ENCODE measurements at places on chromosomes 6 and 20.

DNA sequence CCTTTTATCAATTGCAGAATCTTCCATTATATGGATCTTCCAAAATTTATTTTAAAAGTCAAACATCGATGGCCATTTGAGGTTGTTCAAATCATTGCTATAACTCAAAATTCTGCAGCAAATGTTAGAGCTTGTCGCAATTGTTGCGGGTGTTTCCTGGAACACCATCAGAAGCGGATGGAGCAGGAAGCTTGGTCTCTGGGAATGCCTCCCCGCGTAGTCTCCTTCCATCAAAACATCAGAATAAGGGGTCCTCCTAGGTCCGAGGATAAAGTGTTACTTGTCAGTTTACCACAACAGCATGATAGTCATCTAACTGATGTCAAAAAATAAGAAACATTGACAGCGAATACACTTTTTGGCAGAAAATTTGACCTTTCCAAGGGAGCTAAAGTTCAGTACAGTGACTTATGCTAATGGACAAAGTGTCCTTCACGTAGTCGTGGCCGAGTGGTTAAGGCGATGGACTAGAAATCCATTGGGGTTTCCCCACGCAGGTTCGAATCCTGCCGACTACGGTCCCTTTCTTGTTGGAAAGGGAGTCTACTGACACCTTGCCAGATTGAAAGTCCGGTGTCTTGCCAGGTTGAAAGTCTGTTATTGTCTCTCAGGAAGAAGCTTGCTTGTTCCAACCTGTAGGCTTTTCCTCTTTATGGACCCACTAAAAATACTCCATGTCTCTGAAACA, 59.0 kb upstream of the ZNF184 start:
- no peak for DNase-seq

- no peak for DNase-seq
These were observed 20.6 kb downstream of the EPHA7 start for GRCh38 chr6:93398723-93399122.

GRCh38 chr6:17197607-17198006, 83.6 kb upstream of the RBM24 start:
- no peak for DNase-seq

GRCh38 chr20:60262967-60263603, 304.9 kb downstream of the CDH26 start:
- DNase-seq, result no peak

- DNase-seq, result no peak
These were observed 237.0 kb downstream of the NKAIN2 start for GRCh38 chr6:124040655-124041054.

- peak; percentile 77 for DNase-seq
These were observed 236.0 kb upstream of the STXBP5 start for GRCh38 chr6:146968041-146968760.

- no peak for DNase-seq
These were observed 888.4 kb upstream of the GJE1 start for GRCh38 chr6:141244366-141244765.

DNA sequence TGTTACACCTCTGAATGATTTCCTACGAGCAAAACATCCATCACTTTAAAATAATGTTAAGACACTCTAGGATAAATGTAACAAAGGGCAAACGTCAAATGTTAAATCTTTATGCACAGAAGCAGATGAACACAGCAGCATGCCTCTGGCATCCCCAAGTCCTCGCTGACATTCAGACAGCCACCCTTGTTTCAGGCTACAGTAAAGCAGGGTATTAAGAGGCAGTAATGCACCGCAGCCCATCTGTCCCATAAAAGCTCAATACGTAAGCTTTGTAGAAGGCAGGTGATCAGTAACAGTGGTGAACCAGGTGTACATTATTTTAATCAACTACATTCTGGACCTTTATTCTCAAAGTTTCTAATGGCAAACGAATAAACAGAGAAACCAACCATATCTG, 64.8 kb downstream of the PPP1R3G start:
- DNase-seq, result no peak

GRCh38 chr6:49543087-49543858, 7.2 kb upstream of the C6orf141 start:
- no peak for DNase-seq

- no peak for DNase-seq
These were observed 12.4 kb downstream of the UQCC2 start for GRCh38 chr6:33699131-33699530.

GRCh38 chr6:134394208-134394607, 76.3 kb upstream of the SGK1 start:
- DNase-seq, result no peak

DNA sequence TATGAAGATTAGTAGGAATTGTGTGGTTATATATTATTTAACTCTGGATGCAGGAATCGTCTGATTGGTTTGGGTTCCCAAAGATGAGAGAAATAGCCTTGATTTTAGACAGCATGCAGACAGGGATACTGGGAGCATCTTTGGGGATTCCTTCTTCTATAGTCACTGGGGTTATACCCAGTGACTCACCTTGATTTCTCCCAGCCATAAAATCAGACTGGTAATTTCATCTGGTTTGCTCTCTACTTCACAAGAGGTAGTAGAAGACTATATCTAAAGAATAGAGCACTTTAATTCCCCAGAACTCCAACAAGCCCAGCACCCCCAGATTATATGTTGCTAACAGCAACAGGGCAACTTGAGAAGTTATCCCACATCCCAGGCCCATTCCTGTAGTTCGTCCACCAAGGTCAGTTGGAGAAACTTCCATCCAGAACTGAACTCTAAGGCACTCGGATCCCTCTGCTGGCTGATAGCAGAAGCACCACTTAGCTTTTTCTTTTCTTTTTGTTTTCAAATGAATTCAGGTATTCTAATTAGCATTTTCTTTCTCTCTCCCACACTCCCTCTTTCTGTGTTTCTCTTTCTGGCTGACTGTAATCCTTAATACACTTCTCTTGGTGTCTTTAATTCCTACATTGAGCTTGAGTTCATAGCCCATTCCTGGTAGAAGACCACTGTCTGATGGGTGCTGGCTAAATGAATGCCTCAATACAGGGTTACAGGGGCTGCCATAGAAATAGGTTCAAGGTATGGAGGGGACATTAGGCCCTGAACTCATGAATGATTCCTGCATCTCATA, 20.4 kb upstream of the EFHC1 start:
- DNase-seq, result peak; percentile 60

GRCh38 chr6:92538926-92539325, 880.4 kb downstream of the EPHA7 start:
- no peak for DNase-seq

GRCh38 chr6:146389740-146390139, 153.9 kb upstream of the RAB32 start:
- no peak for DNase-seq

DNA sequence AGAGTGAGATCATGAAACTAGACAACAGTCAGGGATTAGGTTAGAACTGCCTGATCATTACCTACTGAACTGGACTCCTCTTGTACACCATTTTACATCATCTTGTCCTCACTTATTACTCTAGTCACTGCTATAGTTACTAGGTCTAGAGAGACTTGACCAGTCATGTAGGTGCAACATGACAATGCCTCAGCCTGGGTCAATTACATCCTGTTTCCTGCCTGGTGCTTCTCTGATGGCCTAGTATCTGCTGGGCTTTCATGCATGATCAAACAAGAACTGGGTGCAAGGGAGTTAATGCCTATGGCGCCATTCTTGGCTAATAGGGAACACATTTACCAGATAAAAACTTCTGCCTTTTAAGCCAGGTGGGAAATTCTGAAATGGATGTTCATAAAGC, 39.2 kb upstream of the MMS22L start:
- DNase-seq, result no peak

DNA sequence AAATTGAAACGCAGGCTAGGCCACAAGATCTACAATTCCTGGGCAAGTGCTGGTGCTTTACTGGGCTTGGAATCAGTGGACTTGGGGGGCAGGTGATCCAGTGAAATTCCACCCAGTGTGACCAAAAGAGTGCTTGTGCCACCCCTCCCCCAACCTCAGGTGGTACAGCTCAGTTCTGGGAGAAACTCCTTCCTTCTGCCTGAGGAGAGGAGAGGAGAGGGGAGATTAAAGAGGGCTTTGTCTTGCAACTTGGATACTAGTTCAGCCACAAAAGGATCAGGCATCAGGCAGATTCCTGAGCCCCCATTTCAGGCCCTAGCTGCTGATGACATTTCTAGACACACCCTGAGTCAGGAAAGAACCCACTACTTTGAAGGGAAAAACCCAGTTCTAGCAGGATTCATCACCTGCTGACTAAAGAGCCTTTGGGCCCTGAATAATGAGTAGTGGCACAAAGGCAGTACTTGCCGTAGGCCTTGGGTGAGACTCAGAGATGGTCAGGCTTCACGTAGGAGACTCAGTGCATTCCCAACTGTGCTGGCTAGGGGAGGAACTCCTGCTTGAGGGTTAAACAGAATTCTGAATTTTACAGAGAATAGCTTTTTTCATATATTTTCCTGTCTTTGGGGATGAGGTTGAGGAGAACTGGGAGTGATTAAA, 446.7 kb downstream of the BMP2 start:
- no peak for DNase-seq

DNA sequence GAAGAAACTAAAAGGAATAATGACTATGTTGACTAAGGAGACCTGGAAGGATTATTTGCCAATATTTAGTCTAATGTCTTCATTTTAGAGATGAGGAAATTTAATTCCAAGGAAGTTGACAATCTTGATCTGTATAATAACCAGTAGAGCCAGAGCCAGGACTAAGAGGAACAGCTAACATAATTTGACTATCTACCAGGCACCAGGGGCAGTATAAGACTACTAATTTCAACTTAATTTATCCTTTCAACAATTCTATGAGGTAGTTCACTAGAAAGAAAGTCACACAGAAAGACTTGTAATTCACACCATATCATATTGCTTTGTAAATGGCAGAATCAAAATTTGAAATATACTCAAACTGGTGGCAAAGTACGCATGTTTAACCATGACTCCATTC, 273.0 kb upstream of the STXBP5 start:
- no peak for DNase-seq

GRCh38 chr6:41038205-41038604, 816 bp downstream of the UNC5CL start:
- DNase-seq, result no peak

DNA sequence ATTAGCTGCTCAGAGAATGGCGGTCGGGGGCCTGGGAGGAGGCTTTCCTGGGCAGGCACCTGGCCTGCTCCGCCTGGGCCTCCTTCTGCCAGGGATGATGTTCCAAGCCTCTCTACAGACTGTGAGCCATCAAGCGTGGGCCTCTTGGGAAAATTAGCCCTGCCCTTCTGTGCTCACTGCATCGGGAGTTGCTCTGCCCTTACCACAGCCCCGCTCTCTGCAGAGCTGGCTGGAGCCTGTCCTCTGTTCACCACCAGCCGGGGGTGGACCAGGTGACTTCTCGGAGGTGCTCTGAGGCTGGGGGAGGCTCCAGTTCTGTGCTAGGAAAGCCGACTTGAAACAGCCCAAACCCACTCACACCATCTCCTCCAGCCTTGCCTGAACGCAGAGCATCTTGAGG, 24.2 kb downstream of the MDGA1 start:
- DNase-seq, result no peak

- DNase-seq, result no peak
These were observed 36.7 kb downstream of the HUS1B start for GRCh38 chr6:620166-620565.

- no peak for DNase-seq
These were observed 134.5 kb upstream of the SMLR1 start for GRCh38 chr6:130692659-130693058.

GRCh38 chr6:40932366-40932765, 106.7 kb downstream of the UNC5CL start:
- DNase-seq, result no peak

- DNase-seq, result no peak
These were observed 69.0 kb upstream of the AHI1 start for GRCh38 chr6:135566311-135567068.

DNA sequence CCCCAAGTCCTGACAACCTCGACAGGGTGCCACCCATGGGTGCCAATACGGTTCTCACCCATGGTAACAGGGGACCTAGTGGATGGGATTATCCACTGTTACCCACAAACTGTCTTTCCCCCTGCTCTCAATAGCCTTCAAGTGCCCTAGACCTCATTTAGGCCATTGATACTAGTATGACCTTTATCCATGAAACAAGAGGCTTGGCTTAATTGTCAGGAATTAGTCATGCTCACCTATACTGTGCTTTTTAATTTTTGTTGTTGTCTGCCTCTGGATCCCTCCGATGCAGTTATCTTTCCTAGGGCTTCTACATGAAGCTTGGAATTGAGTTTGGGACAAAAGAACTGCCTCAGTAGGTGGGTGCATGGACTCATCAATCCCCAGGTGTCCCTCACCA, 11.8 kb upstream of the IL22RA2 start:
- no peak for DNase-seq

- no peak for DNase-seq
These were observed 1237.5 kb upstream of the MAP3K7 start for GRCh38 chr6:91824331-91824730.

- peak; percentile 40 for DNase-seq
These were observed 47.6 kb downstream of the PPP1R3G start for GRCh38 chr6:5132731-5133130.

- no peak for DNase-seq
These were observed 23.9 kb upstream of the B3GAT2 start for GRCh38 chr6:70980727-70981126.

- no peak for DNase-seq
These were observed 445.7 kb downstream of the EPM2A start for GRCh38 chr6:145289573-145289972.

GRCh38 chr6:700490-700889, 7.6 kb upstream of the EXOC2 start:
- DNase-seq, result no peak

DNA sequence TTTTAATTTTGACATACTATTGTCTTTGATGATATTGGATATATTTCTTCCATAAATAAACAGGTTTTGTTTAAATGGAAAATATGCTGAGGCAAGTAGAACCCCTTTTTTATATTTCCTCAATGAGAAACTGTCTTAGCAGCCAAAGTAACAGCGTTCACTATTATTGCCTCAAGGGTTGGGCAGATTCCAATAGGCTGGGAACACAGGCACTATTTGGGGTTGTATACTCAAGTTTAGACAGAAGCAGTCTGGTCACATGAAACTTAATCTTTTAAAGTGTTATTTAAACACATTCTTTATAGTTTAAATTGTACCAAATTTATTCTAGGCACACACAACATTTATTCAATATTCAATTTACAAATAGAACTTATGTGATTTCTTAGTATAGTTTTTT, 520.2 kb downstream of the EYS start:
- DNase-seq, result no peak

DNA sequence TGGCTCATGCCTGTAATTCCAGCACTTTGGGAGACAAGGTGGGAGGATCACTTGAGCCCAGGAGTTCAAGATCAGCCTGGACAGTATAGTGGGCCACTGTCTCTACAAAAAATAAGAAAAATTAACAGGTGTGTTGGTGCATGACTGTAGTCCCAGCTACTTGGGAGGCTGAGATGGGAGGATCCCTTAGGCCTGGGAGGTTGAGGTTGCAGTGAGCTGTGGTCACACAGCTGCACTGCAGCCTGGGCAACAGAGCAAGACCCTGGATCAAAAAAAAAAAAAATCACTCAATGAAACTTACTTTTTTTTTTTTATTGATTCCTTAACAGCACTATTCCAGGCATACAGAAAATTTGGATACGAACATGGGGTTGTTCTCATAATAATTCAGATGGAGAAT, 14.0 kb downstream of the CDKAL1 start:
- no peak for DNase-seq

Measured in fibroblast of the conjunctiva (primary cell).